NCI-H774 (cell line): ENCODE measurements at places on chromosomes 2 and 18.

GRCh38 chr2:128308284-128308731 lies 10.4 kb downstream of the HS6ST1 start:
- DNase-seq = no peak

- no peak for DNase-seq
Observed at GRCh38 chr2:204479557-204479956, 65.7 kb upstream of the PARD3B start.

GRCh38 chr18:61489334-61489733 lies 156.1 kb downstream of the CDH20 start:
- DNase-seq = no peak

GRCh38 chr2:42602876-42603219 lies 34.4 kb downstream of the MTA3 start:
- no peak for DNase-seq

DNA sequence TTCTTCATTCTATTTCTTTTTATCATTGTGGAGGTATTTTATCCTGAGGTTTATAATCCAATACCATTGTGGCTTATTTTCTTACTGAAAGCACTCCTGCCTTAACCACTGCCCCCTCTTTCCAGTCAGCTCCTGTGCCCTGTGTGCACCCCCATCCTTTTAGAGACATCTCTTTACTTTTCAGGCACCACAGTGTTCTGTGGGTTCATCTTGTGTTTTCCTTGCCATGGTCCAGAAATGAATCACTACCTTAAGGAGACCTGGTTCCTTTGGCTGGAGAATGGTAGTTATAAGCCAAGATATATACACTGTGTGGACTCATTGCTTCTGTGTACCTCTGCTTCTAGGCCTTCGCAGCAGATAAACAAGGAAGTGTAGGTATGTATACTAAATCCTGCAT lies 278.3 kb downstream of the PTGR3 start:
- DNase-seq = no peak
